Right forelimb (tissue), 1 donor: ENCODE measurements at places on chromosomes 16 and 17.

GRCh38 chr17:12859520-12859919, 70.2 kb downstream of the ARHGAP44 start:
- no peak for DNase-seq

DNA sequence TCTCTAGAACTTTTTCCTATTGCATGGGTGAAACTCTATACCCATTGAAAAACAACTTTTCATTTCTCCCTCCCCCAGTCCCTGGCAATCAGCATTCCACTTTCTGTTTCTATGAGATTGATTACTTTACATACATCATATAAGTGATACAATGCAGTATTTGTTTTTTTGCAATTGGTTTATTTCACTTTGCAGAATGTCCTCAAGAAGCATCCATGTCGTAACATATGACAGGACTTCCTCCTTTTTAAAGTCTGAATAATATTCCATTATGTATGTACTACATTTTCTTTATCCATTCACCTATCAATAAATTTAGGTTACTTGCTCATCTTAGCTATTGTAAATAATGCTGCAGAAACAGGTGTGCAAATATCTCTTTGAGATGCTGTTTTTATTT, 8.8 kb downstream of the IL21R start:
- DNase-seq: no peak

- no peak for DNase-seq
These were observed 156.5 kb upstream of the KCNJ18 start for GRCh38 chr17:21535686-21536375.

GRCh38 chr17:50196826-50197225, 4.6 kb downstream of the COL1A1 start:
- DNase-seq: no peak
